ENCODE measurements at places on chromosomes 5 and 9. TPM values are rescaled to one million over a fixed set of nuclear protein-coding genes. Genes with fewer than 3 reads are reported as not detected.

The SCGB3A1 gene
- not detected for total RNA-seq

The MYO10 gene
- 33.4 TPM for total RNA-seq

The GNAQ gene
- 178 TPM for total RNA-seq

The FGFR4 gene
- total RNA-seq: 1.6 TPM

The AK1 gene
- 68.7 TPM for total RNA-seq

The PARP8 gene
- total RNA-seq: 56.3 TPM

The PCDHGB7 gene
- total RNA-seq: 18.2 TPM

The SLC1A1 gene
- 49.6 TPM for total RNA-seq

The SPATA24 gene
- total RNA-seq: 8.5 TPM

The JAKMIP2 gene
- 55.6 TPM for total RNA-seq

The ZNF462 gene
- total RNA-seq: 89.7 TPM

The CYLC2 gene
- total RNA-seq: not detected

The DCAF12 gene
- 36.2 TPM for total RNA-seq

The SH3PXD2B gene
- total RNA-seq: 27.0 TPM

The PLK2 gene
- total RNA-seq: 418 TPM

The ENHO gene
- 58.8 TPM for total RNA-seq

The GABRA1 gene
- total RNA-seq: 76.6 TPM

The OR13D1 gene
- total RNA-seq: not detected

The ANKRD34B gene
- 3.0 TPM for total RNA-seq

The PIP5K1B gene
- total RNA-seq: 7.6 TPM

The SMIM33 gene
- not detected for total RNA-seq

The ERP44 gene
- total RNA-seq: 29.3 TPM

The IFNA21 gene
- not detected for total RNA-seq

The PCDHB5 gene
- 11.1 TPM for total RNA-seq

The PFN3 gene
- total RNA-seq: not detected

The LHX3 gene
- not detected for total RNA-seq

The GRXCR2 gene
- total RNA-seq: not detected

The TYRP1 gene
- 1.6 TPM for total RNA-seq

The TSLP gene
- total RNA-seq: 0.23 TPM

The PTCH1 gene
- 20.5 TPM for total RNA-seq

The SEMA5A gene
- total RNA-seq: 47.5 TPM

The ARAP3 gene
- 4.8 TPM for total RNA-seq

The CATSPER3 gene
- 0.23 TPM for total RNA-seq

The PCDHGA9 gene
- 14.3 TPM for total RNA-seq

The WNT8A gene
- 0.23 TPM for total RNA-seq

The RARS1 gene
- 171 TPM for total RNA-seq

The KCNV2 gene
- not detected for total RNA-seq

The COL5A1 gene
- 6.9 TPM for total RNA-seq

The SOX30 gene
- total RNA-seq: not detected

The IRX2 gene
- total RNA-seq: 5.1 TPM

The ANKDD1B gene
- 1.6 TPM for total RNA-seq

The IARS1 gene
- 136 TPM for total RNA-seq

The CORO2A gene
- 7.6 TPM for total RNA-seq

The STKLD1 gene
- 3.0 TPM for total RNA-seq

The FCHO2 gene
- 52.4 TPM for total RNA-seq

The PCDHGB6 gene
- total RNA-seq: 17.8 TPM

The N4BP3 gene
- 12.5 TPM for total RNA-seq

The RASGRF2 gene
- total RNA-seq: 13.4 TPM

The DNAI1 gene
- total RNA-seq: 4.4 TPM

The ZNF483 gene
- 65.7 TPM for total RNA-seq

The PAEP gene
- total RNA-seq: not detected

The IL4 gene
- not detected for total RNA-seq

The BARHL1 gene
- total RNA-seq: 0.69 TPM

All from diencephalon (tissue), 1 donor.